CD4-positive, CD25-positive, alpha-beta regulatory T cell (primary cell): ENCODE measurements at places on chromosomes 3 and 15.

DNA sequence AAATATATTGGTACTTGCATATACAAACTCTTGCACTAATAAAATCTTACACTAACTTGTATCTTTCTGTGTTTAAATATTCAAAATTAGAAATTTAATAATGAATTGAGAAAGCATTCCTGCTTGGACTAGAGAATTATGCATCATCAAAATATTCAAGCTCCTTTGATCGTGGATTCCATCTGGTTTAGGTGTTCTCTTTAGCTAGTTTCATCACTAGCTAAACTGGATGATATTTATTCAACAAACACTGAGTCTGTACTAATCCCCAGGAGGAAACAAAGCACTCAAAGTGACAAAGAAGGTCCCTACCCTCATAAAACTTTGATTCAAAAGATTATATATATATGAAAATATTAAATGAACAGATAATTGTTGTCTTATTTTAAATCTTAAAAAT, 1360.9 kb upstream of the ALCAM start:
- H3K4me3 ChIP-seq: no peak overlapping the region
- H3K27me3 ChIP-seq: no peaks in the 10 kb centered on the region
- no peaks in the 10 kb centered on the region for H3K36me3 ChIP-seq
- no peaks in the 10 kb centered on the region for H3K4me1 ChIP-seq

DNA sequence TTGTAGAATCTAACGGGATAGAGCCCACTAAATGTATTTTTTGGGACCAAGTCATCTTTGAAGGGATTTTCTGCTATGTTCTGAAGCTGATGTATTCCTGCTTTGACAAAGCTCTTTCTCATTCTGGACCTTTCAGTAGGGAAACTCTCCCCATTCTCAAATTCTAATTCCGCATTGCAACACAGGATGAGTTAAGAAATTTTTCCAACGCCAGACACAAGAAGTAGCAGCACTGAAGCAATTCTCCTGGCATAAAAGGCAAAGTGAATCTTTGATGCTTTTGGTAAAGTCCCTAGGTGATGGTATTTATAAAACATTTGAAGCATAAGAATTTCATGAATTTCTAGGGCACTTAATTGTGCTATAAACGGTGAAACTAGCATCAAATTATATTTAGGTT, 76.8 kb downstream of the ZPLD1 start:
- peaks cover 2% of the 10 kb centered on the region for H3K27me3 ChIP-seq
- H3K36me3 ChIP-seq: no peaks in the 10 kb centered on the region
- DNase-seq: no peak

DNA sequence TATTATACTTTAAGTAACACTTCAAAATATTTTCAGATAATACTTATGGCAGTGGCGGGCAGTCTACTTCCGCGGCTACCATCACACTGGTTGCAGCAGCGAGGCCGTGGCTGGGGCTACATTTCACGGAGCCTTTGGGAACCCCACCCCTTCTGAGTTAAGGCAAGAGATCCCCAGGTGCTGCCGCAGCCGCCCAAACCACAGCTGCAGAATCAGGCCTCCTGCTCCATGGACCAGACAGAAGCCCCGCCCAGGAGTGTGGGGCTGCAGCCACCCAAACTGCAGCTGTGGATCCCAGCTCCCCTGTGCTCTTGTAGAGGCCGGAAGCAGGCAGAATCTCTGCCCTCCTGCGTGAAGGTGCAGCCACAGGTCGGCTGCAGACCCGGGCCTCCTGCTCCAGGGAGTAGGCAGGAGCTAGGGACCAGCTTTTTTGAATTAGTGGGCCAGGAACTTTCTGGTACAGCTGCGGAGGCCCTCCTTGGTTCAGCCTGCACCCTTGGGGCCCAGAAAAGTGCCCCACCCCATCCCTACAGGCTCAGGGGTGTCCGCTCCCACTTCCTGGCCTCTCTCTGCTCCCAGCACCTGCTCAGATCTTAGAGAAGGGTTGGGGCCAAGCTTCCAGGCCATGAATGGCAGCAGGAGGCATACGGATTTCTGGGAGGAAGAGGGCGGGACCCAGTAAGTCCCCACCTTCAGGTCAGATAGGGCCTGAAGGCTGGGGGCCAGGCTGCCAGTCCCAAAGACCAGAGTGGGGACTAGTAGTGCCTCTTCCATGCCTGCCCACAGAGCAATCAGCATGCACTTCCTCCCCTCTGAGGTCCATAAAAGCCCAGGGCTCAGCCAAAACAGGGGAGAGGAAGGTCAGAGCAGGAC, 1188.8 kb upstream of the CADM2 start:
- H3K27ac ChIP-seq: no peak overlapping the region
- H3K4me3 ChIP-seq: no peak overlapping the region
- H3K36me3 ChIP-seq: no peaks in the 10 kb centered on the region
- no peaks in the 10 kb centered on the region for H3K27me3 ChIP-seq
- no peaks in the 10 kb centered on the region for H3K4me1 ChIP-seq

DNA sequence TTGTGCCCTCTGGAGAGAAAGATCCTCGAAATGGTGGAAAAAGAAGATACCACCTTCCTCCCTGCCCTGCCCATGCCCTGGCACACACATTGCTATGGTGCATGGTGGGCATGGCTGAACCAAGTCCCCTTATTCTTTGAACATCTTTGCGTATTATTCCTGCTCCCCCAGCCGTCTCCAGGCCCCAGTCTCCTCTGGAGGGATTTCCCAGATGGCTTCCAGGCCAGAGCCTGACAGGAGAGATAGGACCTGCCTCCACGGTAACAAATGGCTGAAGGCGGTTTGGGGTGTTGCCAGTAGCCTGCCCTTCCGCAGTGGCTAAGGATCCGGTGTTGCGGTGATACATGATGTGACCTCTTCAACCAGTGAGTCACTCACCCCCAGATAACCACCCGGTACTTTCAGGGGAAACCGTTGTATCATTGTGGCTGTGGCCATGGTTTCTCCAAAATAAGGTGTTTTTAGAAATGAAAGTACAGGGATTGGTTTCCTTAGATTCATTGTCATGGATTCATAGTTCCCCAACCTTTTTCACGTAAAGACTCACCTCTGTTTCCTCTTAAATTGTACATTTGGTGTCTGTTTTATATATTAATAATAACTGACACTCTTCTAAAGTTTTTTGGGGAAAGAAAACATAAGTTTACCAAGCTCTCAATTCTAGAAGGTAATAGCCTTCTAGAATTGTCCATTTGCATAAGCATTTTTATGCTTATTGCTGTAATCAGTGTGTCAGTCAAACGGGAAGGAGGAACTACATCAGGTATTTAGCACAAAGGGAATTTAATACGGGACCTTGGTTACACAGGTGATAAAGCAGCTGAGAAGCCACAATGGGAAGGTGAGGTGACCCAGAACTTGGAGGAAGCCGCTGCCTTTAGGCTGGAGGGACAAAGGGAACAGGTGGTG, 25.9 kb downstream of the SMAD3 start:
- H3K4me1 ChIP-seq: peaks cover 73% of the 10 kb centered on the region
- H3K27me3 ChIP-seq: no peaks in the 10 kb centered on the region
- H3K27ac ChIP-seq: peak overlapping the region; percentile 73
- peak overlapping the region; percentile 76 for H3K4me3 ChIP-seq
- peak; percentile 55 for DNase-seq

DNA sequence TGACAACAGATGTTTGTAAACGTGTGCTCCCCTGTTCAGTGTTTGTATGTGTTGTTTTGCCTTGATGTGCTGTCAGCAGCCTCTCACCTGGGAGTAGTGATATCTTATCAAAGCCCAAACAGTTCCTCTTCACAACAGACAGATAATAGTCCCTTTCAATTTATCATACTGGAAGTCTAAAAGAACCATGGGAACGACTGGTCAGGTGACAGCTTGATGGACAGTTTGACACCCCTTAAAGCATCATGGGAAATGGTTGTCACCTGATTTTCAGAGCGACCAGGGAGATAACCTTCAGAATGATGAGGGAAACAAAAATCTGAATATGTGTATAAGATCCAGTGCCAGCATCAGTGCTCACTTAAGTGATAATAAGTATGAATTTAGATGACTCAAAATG, 146.3 kb upstream of the SOX2 start:
- no peak for DNase-seq
- H3K4me1 ChIP-seq: no peaks in the 10 kb centered on the region
- no peak overlapping the region for H3K4me3 ChIP-seq
- H3K27ac ChIP-seq: no peak overlapping the region
- H3K36me3 ChIP-seq: no peaks in the 10 kb centered on the region

DNA sequence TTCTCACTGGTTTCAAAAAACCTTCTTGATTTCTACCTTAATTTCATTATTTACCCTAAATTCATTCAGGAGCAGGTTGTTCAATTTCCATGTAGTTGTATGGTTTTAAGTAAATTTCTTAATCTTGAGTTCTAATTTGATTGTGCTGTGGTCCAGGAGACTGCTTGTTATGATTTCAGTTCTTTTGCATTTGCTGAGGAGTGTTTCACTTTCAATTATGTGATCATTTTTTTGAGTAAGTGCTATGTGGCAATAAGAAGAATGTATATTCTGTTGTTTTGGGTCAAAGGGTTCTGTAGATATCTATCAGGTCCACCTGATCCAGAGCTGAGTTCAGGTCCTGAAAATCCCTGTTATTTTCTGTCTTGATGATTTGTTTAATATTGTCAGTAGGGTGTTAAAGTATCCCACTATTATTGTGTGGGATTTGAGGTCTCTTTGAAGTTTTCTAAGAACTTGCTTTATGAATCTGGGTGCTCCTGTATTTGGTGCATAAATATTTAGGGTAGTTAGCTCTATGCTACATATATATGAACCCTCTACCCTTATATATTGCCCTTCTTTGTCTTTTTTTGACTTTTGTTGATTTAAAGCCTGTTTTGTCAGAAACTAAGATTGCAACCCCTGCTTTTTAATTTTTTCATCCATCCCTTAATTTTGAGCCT, 158.4 kb upstream of the TPRG1 start:
- DNase-seq: no peak
- H3K4me3 ChIP-seq: no peak overlapping the region
- H3K27ac ChIP-seq: no peak overlapping the region
- H3K27me3 ChIP-seq: no peaks in the 10 kb centered on the region
- H3K4me1 ChIP-seq: no peaks in the 10 kb centered on the region

- no peak overlapping the region for H3K27ac ChIP-seq
- H3K4me1 ChIP-seq: no peaks in the 10 kb centered on the region
- H3K4me3 ChIP-seq: no peak overlapping the region
- no peaks in the 10 kb centered on the region for H3K36me3 ChIP-seq
- no peaks in the 10 kb centered on the region for H3K27me3 ChIP-seq
Observed at GRCh38 chr15:56820333-56820732, 87.0 kb upstream of the ZNF280D start.

- DNase-seq: no peak
- no peak overlapping the region for H3K4me3 ChIP-seq
- no peaks in the 10 kb centered on the region for H3K4me1 ChIP-seq
- no peak overlapping the region for H3K27ac ChIP-seq
- H3K36me3 ChIP-seq: no peaks in the 10 kb centered on the region
Observed at GRCh38 chr15:29734917-29735572, 87.2 kb downstream of the TJP1 start.

DNA sequence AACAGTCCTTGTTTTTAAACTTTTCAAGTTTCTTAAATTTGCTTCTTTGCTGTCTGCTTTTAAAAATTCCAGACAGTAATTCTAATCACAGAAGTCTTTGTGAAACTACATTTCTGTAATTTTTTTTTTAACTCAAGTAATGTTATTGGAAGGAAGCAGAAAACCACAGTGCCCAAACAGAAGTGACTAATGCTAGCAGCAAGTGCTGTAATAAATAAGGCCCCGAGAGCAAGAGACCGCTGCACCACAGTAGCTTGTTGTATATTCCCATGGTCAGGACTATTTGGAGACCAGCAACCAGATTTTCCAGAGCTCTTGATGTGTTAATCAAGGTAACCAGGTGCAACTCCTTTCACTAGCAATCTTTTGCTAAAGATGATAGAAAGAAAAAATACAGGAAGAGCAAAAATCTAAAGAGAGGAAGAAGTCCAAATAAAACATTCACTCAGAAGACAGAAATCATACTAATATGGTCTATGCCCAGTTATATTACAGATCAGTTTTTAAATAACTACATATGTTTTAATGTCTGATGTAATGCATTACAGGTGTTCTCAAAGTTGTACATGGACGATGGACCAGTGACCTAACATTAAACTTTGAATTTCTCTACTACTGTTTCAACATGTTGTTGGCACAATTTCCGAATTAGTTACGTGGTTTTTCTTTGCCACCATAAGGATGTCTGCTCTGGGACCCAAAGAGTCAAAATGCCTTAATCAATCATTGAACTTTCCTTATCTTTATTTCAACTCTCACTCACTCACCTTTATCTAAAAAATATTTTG, 36.4 kb downstream of the WWTR1 start:
- H3K4me1 ChIP-seq: peaks cover 4% of the 10 kb centered on the region
- no peaks in the 10 kb centered on the region for H3K27me3 ChIP-seq
- H3K36me3 ChIP-seq: no peaks in the 10 kb centered on the region
- DNase-seq: no peak
- H3K27ac ChIP-seq: peak overlapping the region; percentile 34
- H3K4me3 ChIP-seq: peak overlapping the region; percentile 42

DNA sequence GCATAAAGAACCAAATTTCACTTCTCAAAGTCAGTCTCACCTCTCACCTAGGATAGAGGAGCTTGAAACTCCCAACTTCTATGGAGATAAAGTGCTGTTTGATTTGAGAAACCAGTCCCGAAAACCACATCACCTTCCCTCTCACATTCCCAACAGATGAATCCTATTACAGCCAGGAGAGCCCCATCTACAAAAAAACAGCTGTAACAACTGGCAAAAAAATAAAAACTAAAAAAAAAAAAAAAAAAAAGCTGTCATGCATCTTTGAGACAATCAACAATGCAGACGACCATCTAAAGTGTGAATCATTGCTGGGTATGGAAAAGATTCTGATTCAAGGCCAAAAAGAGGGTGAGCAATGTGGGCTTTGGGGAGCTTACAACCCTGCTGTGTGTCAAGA, 23.8 kb downstream of the HOMER2 start:
- H3K36me3 ChIP-seq: no peaks in the 10 kb centered on the region
- no peaks in the 10 kb centered on the region for H3K4me1 ChIP-seq
- H3K4me3 ChIP-seq: no peak overlapping the region

DNA sequence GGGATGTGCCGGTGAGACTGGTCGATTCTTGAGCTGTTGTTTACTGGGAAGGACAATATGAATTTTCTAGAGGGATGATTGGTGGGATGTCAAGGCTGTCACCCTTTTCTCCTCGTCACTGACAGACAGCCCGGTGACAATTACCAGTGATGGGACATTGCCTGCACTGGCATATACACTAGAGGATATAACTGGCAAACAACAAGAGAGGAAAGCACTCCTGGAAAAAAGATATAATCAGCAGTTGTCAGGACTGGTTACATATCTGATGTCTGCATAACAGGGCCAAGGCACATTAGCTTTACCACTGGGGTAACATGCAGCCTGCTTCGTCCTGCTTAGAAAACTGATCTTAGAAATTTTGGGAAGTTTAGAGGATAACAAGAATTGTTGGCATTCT, 131.1 kb downstream of the ROBO2 start:
- H3K4me1 ChIP-seq: no peaks in the 10 kb centered on the region
- no peak for DNase-seq
- no peaks in the 10 kb centered on the region for H3K27me3 ChIP-seq
- no peaks in the 10 kb centered on the region for H3K36me3 ChIP-seq
- no peak overlapping the region for H3K4me3 ChIP-seq
